Large intestine (tissue), 12 donors: ENCODE measurements at places on chromosomes 7 and 10.

GRCh38 chr10:125121003-125121402 lies 39.4 kb downstream of the CTBP2 start:
- DNase-seq = peak; percentile 42

DNA sequence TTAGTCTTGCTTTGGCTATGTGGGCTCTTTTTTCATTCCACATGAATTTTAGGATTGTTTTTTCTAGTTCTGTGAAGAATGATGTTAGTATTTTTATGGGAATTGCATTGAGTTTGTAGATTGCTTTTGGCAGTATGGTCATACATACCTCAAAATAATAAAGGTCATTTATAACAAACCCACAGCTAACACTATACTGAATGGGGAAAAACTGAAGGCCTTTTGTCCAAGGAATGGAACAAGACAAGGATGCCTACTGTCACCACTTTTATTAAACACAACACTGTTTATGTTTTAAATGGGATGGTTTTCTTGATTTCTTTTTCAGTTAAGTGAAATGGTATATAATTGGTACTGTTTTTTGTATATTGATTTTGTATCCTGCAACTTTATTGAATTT lies 84.3 kb downstream of the CCDC7 start:
- no peak for DNase-seq

- peak; percentile 87 for DNase-seq
Observed at GRCh38 chr10:121157998-121158397, 306.8 kb downstream of the WDR11 start.

DNA sequence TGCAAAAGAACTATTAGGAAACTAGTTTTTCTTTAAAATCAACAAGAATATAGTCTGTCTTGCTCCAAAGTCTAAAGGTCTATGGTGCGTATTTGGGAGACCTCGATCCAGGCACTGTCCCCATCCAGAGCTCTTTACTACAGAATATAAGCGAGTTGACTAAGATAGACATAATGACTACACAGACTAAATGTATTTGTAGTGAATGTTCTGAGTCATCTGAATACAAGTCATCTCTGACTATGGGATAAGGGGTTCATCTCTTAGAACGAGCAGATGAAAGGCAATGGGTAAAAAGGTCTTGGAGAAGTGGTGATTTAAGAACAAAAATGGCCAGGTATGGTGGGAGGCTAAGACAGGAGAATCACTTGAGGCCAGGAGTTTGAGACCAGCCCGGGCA lies 136.0 kb upstream of the RSU1 start:
- DNase-seq = no peak

GRCh38 chr10:125866421-125867029 lies 14.6 kb downstream of the DHX32 start:
- no peak for DNase-seq

GRCh38 chr10:92291921-92292845 lies 1.2 kb downstream of the MARCHF5 start:
- DNase-seq = peak; percentile 26

- DNase-seq = no peak
Observed at GRCh38 chr10:11236234-11236633, 218.6 kb downstream of the CELF2 start.

DNA sequence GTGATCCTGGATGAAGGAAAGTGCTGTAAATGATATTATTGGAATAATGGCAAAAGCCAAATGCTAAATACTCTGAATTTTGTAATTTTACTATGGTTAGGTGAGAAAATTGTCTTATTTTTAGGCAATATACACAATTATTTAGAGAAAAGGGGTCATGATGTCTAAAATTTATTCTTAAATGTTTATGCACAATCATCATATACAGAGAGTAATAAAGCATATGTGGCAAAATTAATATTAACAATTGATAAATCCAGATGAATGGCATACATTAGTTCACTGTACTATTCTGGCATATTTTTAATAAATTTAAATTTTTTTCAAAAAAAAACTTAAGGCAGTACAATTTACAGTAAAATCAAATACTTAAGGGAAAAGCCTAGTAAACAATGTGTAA lies 7.4 kb downstream of the IPMK start:
- no peak for DNase-seq

GRCh38 chr10:32375631-32376030 lies 28.7 kb upstream of the EPC1 start:
- DNase-seq = no peak

DNA sequence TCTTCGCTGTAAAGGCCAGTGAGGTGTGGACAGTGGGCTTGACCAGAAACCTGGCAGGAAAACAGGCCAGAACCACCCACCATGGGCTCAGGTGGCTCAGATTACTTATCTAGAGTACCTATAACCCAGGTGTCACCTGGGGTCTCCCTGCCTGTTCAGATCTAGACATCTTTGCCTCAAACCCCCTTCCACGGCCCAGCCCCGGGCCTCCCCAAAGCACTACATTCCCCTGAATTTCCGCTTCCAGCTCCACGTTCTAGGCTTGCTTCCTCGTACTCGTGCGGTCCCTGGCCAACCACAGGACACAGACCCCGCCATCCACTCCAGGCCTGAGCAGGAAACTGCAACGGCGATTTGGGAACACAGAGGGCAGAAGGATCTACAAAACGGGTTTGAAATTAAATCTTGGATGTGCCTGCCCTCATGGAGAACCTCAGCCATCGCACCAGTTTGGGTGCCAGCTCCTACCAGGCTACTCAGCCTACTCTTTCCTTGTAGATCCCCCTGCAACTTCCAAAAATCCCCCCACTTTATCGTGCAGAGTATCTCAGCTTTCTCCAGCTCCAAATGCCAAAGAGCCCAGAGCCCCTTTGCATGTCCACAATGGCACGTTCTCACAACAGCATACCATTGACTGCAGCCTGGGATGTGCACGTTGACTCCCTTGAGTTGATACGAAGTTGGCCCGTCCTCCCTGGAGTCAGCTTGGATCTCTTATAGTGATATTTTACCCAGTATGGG lies 62.7 kb upstream of the CACUL1 start:
- no peak for DNase-seq

DNA sequence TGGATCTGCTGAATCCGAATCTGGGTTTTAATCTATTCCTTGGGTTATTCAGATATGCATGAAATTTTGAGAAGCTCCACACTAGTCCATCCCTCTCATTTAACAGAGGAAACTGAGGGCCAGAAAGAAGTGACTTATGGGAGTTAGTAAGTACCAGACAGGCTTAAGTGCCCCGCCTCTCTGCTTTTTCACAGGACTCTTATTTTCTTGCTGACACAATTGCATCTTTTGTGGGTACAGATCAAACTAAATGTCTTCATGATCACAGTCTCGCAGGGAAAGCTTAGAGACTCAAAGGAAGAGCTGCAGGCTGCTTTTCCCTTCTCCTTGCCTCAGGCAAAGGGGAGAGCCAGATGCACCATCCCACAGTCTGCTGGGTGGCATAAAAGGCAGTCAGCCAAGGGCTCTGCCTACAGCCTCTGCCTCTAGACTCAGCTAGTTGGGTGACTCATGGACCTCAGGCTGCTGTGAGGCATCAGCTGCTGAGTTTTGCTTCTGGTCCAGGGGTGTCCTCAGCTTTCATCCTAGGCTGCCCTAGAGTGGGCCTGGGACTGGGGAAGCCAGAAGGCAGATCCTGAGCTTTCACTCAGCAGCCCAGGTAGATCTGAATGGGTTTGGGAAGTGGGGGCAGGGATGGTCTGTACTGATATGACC lies 11.6 kb downstream of the GOLGA7B start:
- DNase-seq = peak; percentile 38
